ENCODE measurements at places on chromosomes 3 and 15.

- no peak for DNase-seq
Observed at GRCh38 chr3:38140326-38141172, 2.1 kb downstream of the MYD88 start.

DNA sequence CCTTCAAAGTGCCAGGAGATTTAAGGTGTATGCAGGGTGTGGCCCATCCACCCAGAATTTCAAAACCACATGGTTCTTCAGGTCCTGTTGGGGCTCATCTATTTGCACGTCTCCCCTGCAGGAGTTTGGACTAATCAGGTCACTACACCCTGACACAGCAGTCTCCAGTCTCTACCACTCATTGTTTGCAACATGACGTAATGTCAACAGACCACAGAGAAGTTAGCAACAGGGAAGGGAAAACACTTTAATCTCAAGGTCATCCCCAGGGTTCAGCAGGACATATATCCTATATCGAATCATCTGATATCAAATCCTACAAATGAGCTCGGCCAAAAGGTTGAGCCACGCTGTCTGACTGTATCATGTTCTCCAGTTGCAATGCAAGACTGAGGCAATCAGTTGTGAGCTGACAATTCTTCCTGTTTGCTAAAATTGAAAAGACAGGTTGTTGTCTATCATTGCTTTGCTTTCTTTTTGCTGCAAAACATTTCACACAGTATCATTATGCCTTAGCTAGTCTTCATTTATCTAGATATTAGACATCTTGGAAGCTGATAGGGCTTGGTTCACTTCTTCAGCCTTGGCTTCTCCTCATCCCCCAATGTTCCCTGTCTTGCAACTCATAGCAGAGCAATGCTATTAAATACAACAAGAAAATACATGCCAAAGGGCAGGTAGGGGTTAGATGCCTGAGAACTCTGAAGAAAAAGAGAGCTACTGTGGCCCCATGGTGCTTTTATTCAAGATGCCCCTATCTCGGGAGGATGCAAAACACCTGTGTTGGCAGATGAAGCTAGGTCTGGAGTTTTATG is 13.4 kb upstream of the LEKR1 start:
- DNase-seq: no peak

DNA sequence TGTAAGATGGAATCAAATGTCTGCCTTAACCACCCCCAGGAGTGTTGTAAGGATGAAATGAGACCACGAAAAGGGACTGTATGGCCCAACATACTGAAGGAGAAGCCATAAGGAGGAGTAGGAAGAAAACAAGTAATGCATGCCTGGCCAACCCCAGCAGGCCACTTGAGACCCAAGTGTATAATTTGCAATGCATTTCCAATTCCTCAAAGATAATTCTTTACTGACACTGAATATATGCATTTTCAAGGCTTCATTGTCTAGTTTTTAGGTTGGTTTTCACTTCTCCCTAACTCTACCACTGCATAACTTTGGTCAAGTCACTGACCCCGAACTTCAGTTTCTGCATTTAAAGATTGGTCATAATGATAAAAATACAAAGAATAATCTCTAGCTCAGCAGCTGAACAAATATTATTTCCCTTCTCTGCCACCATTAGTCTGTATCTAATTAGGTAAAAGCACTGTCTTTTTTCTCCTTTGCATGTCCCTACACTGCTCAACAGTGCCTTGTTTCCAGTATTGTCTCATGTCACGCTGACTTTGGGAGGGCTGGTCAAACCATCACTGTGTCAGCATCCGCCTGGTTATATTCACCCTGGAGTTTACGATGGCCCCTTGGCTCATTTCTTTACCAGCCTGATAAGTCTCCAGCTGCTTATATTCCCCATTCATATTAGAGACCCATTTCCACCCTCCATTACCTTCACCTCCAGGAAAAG is 378.6 kb downstream of the NTRK3 start:
- DNase-seq: no peak

DNA sequence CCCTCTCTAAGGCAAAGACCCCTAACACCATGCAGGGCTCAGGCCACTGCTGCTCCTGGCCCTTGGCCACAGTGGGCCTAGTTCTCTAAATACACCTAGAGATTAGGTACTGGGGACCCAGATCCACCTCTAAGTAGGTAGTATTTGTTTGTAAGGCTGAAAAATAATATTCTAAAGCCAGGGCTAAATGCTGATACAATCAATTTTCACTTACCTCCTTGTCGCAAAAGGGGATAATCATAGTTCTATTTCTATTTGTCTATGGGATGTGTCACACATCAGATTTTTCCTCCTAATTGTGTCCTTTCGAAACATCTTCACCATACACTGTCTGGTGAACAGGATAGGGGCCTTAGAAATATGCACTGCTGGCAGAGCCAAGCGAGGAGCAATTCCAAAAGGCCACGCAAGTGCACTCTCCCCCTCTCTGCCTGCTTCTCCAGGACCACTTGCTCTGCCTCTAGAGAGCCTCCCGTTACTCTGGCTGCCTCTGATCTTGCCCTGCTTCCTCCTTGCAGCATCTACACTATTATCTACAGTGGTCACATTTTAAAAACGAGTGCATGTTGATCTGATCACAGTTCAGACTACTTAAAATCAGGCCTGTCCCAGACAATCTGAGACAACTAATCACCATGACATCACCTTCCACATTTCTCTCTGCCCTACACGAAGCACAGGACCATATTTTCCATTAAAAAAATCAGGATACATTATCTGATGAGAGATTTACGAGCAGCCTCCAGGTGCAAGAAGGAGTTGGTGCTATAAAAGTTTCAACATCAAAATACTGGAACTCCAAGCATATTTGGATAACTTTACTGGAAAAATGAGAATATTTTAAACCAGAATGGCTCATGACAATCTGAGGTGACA is 115.4 kb downstream of the MYLK start:
- no peak for DNase-seq

DNA sequence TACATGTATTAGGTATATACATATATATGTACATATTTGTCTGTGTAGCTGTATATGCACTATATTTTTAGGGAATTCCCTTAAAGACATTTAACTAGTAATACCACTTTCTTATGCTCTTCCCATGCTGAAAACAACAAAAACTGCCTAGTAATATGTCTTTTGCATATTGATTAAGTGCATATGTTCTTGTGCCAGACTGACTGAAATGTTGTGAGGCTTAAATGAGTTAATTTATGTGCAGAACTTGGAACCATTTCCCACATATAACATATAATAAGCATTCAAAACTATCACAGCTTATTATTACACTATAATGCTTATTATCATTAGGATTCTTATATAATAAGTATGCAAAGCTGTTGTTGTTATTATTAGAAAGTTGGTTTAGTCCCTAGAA is 318.0 kb upstream of the KCNMB2 start:
- DNase-seq: no peak

DNA sequence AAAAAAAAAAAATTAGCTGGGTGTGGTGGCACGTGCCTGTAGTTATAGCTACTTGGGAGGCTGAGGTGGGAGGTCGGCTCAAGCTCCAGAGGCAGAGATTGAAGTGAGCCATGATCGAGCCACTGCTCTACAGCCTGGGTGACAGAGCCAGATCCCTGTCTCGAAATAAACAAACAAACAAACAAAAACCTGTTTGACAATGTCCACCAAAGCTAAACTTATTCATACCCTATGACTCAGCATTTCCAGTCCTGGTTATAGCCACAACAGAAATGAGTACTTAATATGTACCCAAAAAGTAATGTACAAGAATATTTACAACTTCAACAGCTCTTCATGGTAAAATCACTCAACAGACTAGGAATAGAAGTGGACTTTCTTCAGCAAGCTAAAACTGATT is 31.1 kb downstream of the SERP1 start:
- no peak for DNase-seq

GRCh38 chr15:63915209-63915872 is 81.6 kb upstream of the HERC1 start:
- no peak for DNase-seq

DNA sequence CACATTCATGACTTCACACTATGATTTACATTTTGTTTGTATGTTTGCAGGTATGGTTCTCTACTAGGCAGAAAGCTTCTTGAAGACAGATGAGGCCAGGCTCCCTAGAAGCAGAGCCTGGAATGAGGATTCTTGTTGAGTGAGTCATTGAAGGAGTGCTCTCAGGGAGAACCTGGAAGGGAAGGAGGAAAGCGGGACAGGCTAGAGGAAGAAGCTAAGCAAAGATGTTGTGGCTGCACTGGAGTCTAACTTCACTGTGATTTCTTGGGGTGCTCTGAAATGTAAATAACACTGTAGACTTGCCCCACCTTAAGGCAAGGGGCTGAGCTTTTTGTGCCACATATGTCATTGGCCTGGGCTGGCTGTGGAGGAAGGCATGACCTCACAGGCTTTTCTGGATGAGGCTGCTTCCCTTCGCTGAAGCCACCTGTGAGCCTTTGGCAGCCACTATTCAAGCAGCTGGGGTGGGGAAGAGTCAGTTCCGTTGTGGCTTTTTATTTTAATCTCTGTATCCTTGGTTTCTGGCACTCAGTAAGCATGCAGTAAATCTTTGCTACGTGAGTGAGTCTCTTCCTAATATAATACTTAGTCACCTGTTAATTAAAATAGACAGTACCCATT is 307.3 kb downstream of the SV2B start:
- DNase-seq: no peak

GRCh38 chr3:149969110-149969939 is 1.4 kb downstream of the PFN2 start:
- DNase-seq: no peak

- no peak for DNase-seq
Observed at GRCh38 chr15:88342666-88343065, 86.1 kb upstream of the NTRK3 start.

DNA sequence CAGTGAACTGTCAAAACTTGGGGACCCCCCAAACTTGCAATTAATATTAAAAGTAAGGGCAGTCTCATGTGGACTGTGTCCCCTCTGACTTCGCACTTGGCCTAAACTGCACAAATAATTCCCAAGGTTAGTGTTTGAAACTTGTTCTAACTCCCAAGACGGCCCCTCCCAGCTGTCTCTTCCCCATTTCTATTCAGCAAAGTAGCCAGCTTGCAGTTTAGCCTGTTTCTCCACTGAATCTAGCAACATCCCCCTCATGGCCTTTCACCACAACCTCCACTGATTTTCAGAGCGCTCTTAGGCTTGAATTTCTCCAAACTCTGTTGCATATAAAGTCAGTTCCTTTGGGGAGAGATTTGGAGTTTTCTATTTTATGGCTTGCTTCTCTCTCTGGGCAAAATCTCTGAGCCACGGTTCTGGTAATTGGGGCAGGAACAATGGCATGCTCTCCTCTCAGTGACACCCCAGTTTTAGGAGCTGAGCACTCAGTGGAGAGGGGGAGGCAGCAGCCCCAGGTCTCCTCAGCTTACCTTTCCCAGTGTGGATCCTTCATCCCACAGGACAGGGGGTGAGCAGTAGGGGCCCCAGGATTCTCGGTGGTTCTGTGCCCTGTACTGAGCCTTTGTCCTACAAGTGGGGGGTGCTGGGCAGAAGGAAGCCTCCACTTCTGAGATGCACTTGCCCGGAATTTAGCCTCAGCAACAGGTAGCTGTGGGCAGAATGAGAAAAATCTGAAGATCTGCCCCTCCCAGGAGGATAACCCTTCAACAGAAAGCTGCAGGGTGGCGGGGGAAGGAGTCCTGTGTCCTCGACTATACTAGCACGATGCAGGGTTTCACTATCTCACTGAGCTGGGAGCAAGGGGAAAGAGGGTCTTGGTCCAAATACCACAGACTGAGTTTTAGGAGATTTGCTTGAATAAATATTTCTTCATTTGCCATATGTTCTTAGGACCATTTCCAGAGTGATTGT is 39.3 kb upstream of the GATA2 start:
- DNase-seq: no peak

DNA sequence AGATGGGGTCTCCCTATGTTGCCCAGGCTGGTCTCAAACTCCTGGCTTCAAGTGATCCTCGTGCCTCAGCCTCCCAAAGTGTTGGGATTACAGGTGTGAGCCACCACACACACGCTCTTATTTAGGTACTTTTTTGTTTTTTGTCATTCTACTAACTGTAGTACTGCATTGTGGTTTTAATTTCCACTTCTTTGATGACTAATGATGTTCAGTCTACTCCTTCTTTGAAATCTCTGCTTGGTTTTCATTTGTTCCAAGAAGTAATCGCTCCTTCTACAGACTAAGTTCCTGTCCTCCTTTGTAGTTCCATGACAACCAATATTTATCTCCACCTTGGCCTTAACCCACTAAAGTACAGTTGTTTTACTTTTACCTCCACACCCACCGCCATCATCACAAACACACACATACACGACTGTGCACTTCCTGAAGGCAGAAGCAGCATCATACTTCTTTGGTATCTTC is 529 bp upstream of the DLEC1 start:
- DNase-seq: no peak

GRCh38 chr3:149462581-149463011 is 11.9 kb upstream of the TM4SF4 start:
- no peak for DNase-seq

GRCh38 chr3:162842549-162843216 is 1346.1 kb downstream of the OTOL1 start:
- DNase-seq: no peak

GRCh38 chr3:46089237-46090011 is 62.1 kb upstream of the XCR1 start:
- no peak for DNase-seq

- DNase-seq: no peak
Observed at GRCh38 chr3:111282024-111282423, 210.4 kb downstream of the NECTIN3 start.

DNA sequence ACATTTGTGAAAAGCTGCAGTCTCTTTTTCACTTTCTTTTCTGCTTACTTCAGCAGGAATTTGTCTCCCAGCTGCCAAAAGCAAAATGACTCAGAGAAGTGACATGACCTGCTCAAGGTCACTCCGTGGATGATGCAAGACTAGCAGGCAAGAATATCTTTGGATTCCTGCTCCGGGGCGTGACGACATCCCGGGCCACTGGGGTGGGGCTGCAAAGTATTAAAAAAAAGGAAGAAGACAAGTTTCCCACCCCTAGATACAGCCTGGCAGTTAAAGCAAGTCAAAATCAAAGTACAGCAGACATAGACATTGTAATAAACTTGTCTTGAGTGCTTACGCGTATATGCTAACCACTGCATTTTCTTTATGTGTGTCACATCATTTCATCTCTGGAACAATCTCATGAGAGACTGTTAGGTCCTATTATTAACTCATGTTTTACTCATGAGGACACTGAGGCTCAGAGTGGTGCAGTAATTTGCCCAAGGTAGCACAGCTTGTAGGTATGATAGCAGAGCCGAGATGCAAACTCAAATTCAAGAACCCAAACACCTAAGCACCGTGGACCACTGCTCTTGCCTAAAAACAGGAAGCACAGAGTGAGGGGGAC is 485.2 kb upstream of the PROK2 start:
- no peak for DNase-seq

GRCh38 chr3:86561215-86561614 is 429.7 kb downstream of the VGLL3 start:
- no peak for DNase-seq

DNA sequence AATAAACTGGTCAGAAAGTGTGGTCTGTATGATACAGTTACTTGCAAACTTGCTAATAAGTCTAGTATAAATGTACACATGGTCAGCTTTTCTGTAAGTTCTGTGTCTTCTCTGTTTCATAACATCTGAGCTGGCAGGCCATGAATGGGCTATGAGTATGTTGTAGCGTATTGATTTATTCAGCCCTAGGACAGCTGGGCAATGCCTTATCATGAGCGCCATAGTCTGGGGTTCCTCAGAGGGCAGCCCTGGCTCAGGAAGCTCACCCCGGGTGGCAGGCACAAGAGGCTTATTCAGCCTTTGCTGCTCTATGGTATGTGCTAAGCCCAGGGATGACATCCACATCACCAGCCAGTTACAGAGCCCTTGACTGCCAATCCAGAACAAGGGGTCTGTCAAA is 50.7 kb upstream of the CCR2 start:
- no peak for DNase-seq
